GM12878 (cell line): ENCODE measurements at places on chromosomes 7 and 10. TPM values are rescaled to one million over a fixed set of nuclear protein-coding genes. Genes with fewer than 3 reads are reported as not detected.

Gene GRB10
- total RNA-seq: 0.27 and 0.33 TPM in 2 replicates

Gene WIPF3
- 0.05 TPM in 1 of 2 replicates, not detected in the other for total RNA-seq

Gene AKR1C2
- 0.44 TPM in 1 of 2 replicates, not detected in the other for total RNA-seq

Gene CYP3A4
- 0.11 and 0.21 TPM in 2 replicates for total RNA-seq

Gene POLR2J2
- total RNA-seq: 6.7 and 11.4 TPM in 2 replicates

Gene UBTD1
- 1.2 and 1.3 TPM in 2 replicates for total RNA-seq

Gene FLNC
- 0.21 and 0.32 TPM in 2 replicates for total RNA-seq

Gene SLC18A3
- total RNA-seq: not detected in 2 replicates

Gene SSC4D
- total RNA-seq: 0.41 and 0.72 TPM in 2 replicates

Gene C10orf53
- total RNA-seq: not detected in 2 replicates

Gene EGFR
- 0.16 and 0.31 TPM in 2 replicates for total RNA-seq

Gene CFAP46
- total RNA-seq: not detected in 2 replicates

Gene FAM24A
- total RNA-seq: not detected in 2 replicates

Gene PRKAR2B
- 0.18 and 0.48 TPM in 2 replicates for total RNA-seq

Gene TFPI2
- total RNA-seq: 0.28 TPM in 1 of 2 replicates, not detected in the other

Gene PROSER2
- total RNA-seq: 0.10 and 0.27 TPM in 2 replicates

Gene ACTR1A
- 78.4 and 80.0 TPM in 2 replicates for total RNA-seq

Gene ZNF282
- total RNA-seq: 28.4 and 30.9 TPM in 2 replicates

Gene PWWP2B
- total RNA-seq: 0.72 and 0.87 TPM in 2 replicates

Gene AKR1C4
- total RNA-seq: not detected in 2 replicates

Gene ZNF365
- total RNA-seq: not detected in 2 replicates

Gene DNAJC30
- total RNA-seq: 13.4 and 13.5 TPM in 2 replicates

Gene CPA2
- total RNA-seq: 1.4 and 1.9 TPM in 2 replicates

Gene CACNA2D1
- 1.5 and 2.4 TPM in 2 replicates for total RNA-seq

Gene ATXN7L1
- 2.2 and 2.9 TPM in 2 replicates for total RNA-seq

Gene MRLN
- total RNA-seq: not detected in 2 replicates

Gene SEMA3D
- not detected in 2 replicates for total RNA-seq

Gene NACAD
- total RNA-seq: not detected in 2 replicates

Gene C10orf62
- total RNA-seq: not detected in 2 replicates

Gene SRRM3
- 0.15 and 0.19 TPM in 2 replicates for total RNA-seq

Gene POLR1F
- 22.5 and 23.3 TPM in 2 replicates for total RNA-seq

Gene SORCS1
- total RNA-seq: 0.08 and 0.15 TPM in 2 replicates

Gene RBM17
- total RNA-seq: 101 and 106 TPM in 2 replicates

Gene TMEM26
- total RNA-seq: not detected in 2 replicates

Gene BAG3
- total RNA-seq: 11.1 and 11.4 TPM in 2 replicates

Gene SPDYE8
- not detected in 2 replicates for total RNA-seq

Gene TEX36
- not detected in 2 replicates for total RNA-seq

Gene OR2A5
- not detected in 2 replicates for total RNA-seq

Gene GATA3
- total RNA-seq: 0.64 and 0.80 TPM in 2 replicates

Gene SPDYE9
- total RNA-seq: not detected in 2 replicates

Gene SPDYE1
- total RNA-seq: not detected in 2 replicates

Gene CRHR2
- not detected in 2 replicates for total RNA-seq

Gene GJD4
- not detected in 2 replicates for total RNA-seq

Gene TMEM176B
- total RNA-seq: 0.21 and 0.36 TPM in 2 replicates

Gene ZNF804B
- 0.03 TPM in 1 of 2 replicates, not detected in the other for total RNA-seq

Gene HYAL4
- total RNA-seq: 0.37 TPM in 1 of 2 replicates, not detected in the other

Gene AGMO
- total RNA-seq: not detected in 2 replicates

Gene OGDHL
- total RNA-seq: 0.51 and 0.67 TPM in 2 replicates

Gene OR2A1
- not detected in 2 replicates for total RNA-seq

Gene TACR2
- not detected in 2 replicates for total RNA-seq

Gene ST8SIA6
- total RNA-seq: not detected in 2 replicates

Gene UPK3BL1
- 21.8 and 25.8 TPM in 2 replicates for total RNA-seq
